ENCODE measurements at places on chromosomes 5 and 9.

- no peak for DNase-seq
Observed at GRCh38 chr5:163094492-163095180, 342.8 kb upstream of the CCNG1 start.

GRCh38 chr9:33388110-33388994, 14.0 kb downstream of the AQP7 start:
- no peak for DNase-seq

DNA sequence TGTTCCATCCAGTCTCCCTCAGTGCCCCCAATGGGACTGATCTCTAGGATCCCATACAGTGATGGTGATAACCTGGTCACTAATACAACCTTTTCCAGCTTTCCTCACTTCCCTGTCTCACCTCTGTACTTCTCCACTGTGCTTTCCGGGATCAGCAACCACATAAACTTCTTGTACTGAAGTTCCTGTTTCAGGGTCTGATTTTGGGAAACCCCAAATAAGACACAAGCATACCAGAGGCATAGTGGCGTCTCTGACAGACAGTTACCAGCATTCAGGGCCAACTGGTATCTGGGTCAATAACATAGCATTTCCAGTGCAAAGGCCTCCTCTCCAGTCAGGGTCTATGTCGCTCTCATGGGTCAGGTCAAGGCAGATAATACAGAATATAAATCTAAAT, 64.3 kb downstream of the GLDC start:
- no peak for DNase-seq

DNA sequence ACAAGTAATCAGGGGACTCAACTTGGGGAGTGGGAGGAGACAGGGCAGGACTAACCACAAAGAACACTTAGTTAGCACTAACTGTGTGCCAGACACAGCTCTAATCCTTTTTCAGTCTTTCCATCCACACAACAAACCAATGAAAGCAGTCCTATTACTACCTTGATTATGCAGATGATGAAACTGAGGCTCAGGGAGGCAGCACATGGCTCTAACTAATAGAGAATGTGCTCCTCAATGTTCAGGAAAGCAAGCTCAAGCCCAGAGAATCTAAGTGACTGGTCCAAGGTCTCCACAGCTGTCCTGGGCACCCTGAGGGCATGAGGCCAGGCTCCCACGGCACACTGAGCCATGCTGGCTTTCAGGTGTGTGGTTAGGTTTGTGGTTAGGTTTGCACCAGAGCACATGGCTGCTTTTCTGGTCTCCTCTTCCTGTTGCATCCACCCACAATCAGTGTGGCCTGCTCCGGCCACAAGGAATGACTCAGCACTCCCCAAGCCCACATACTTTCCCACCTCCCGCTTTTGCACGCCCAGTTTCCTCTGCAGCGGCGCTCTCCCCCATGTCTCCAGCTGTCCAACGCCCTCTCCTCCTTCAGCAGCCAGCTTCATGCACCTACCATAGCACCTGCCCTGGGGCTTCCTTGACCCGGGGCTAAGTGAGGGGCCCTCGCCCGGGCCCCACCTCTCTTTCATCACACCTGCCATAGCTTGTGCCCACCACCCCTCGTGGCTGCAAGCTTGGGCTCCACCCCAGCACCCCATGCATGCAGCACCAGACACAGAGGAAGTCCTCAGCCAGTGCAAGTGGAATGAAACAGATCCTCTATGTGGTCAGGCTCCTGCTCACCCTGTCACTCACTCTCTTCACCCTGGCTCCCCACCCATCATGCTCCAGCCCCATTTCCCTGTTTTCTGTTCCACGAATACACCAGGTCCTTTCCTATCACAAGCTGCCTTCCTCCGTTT, 133.1 kb downstream of the GABBR2 start:
- no peak for DNase-seq

GRCh38 chr9:104961701-104962359, 33.9 kb upstream of the ABCA1 start:
- no peak for DNase-seq

- DNase-seq = no peak
Observed at GRCh38 chr5:3736926-3737325, 141.3 kb downstream of the IRX1 start.

DNA sequence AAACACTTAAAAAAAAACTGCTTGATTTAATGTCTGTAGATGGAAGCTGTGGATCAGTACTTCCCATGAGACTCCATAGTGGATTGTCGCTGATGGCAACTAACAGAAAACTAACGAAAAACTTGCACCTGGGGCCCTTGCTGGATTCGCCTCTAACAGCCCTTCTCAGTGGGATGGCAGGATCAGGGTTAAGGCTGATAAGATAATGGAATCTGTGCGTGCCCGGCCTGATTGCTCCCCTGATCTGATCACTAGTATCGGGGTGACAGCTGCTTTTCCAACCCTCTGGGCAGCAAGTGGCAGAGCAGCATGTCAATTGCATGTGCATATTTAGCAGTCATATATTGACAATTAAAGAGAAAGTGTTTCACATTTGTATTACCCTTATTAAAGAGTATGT, 185.8 kb upstream of the ELAVL2 start:
- no peak for DNase-seq

GRCh38 chr9:78358329-78359051, 61.6 kb downstream of the PSAT1 start:
- DNase-seq = no peak

GRCh38 chr5:136084698-136085097, 47.9 kb upstream of the SMAD5 start:
- no peak for DNase-seq

DNA sequence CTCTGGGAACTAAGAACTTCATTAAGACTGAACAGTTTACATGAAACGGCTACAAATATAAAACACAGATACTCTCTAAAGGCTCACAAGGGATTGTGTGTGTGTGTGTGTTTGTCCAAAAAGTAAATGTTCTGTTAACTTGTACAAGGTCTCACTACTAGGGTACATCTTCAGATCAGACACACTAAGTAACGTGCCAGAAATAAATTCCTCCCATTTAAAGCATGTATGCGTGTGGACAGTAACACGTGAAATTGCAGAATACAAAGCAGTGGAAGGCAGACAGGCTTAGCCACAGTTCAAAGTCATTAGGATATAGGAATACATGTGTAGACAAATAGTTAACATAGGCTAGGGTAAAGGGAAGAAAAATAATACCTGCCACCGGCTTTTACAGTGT, 1.8 kb downstream of the BNC2 start:
- DNase-seq = no peak

GRCh38 chr9:11962327-11962726, 730.9 kb upstream of the TYRP1 start:
- no peak for DNase-seq

Data from CD4-positive, alpha-beta memory T cell (primary cell).